ENCODE measurements at places on chromosomes 7 and 10. TPM values are rescaled to one million over a fixed set of nuclear protein-coding genes. Genes with fewer than 3 reads are reported as not detected.

Gene C10orf67
- not detected for total RNA-seq

Gene ERLIN1
- total RNA-seq, result 28.4 TPM

Gene STK31
- total RNA-seq, result 0.13 TPM

Gene C10orf105
- total RNA-seq, result not detected

Gene NME8
- total RNA-seq, result not detected

Gene CYP26C1
- total RNA-seq, result 0.77 TPM

Gene PKD1L1
- total RNA-seq, result 1.6 TPM

Gene SEMA3E
- 0.26 TPM for total RNA-seq

Gene OR2A42
- not detected for total RNA-seq

Gene PON3
- 0.13 TPM for total RNA-seq

Gene CUEDC2
- 30.6 TPM for total RNA-seq

Gene HKDC1
- total RNA-seq, result 0.13 TPM

Gene SPDYE16
- total RNA-seq, result not detected

Gene MMD2
- not detected for total RNA-seq

Gene CHAT
- not detected for total RNA-seq

Gene PPP1R9A
- total RNA-seq, result 9.6 TPM

Gene PAX4
- not detected for total RNA-seq

DNA sequence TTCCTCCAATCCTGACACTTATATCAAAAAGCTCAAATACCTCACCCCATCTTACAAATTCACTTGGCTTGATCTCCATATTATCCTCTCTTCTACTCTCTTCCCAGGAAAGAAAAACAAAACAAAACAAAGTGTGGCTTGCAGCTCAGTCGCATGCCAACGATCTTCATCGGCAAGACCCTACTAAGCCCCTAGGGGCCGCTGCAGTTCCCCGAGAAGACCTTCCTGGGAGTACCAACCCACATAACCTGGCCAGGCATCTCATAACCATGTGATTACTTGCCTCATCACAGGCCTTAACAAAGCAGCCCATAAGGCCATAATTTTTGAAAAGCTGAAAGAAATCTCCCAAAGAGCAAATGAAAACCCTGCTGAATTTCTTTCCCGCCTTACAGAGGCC lies 103.7 kb downstream of the ZNF92 start:
- no peak for DNase-seq

DNA sequence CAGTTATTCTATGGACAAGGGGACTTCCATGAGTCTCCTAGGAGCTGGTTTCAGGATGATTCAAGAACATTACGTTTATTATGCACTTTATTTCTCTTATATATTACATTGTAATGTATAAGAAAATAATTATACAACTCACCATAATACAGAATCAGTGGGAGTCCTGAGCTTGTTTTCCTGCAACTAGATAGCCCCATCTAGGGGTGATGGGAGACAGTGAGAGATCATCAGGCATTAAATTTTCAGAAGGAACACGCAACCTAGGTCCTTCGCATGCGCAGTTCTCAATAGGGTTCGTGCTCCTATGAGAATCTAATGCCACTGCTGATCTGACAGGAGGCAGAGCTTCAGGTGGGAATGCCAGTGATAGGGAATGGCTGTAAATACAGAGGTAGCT lies 137.9 kb downstream of the ANKRD30A start:
- DNase-seq, result no peak

- DNase-seq, result no peak
These were observed 119.5 kb downstream of the TRRAP start for GRCh38 chr7:98997846-98998245.

DNA sequence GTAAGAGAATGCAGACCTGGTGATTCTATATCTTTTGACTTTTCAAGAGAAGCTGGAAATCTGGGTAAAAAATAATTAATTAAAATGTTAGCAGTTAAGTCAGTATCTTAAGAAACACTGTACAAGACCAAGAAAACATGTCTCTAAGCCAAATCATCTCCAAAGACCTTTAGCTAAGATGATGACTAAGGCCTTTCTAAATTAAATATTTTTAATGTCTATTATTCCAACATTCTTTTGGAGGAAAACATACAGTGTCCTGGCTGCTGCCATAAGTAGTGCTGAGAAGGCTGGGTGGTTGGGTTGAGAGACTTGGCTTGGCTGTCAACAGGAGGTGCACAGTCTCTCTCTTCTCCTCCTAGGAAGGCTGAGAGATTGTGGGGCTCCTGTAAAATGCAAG lies 20.3 kb downstream of the STARD3NL start:
- no peak for DNase-seq

DNA sequence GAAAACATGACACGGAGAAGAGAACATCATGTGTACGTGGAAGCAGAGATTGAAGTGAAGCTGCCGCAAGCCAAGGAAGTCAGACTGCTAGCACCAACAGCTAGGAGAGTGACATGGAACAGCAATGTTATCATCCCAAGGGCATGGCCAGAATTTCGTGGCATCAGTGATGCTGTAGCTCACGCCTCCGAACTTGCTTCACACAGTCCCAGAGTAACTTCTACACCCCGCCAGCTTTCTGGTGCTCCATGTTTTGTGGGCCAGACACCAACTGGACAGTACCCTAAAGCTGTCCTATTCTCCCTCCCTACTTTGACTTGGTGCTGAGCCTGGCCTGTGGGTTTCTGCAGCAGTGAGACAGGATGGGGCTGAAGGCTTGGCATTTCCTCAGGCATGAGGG lies 33.0 kb upstream of the EMX2 start:
- no peak for DNase-seq

GRCh38 chr10:114172776-114173602 lies 1.0 kb downstream of the CCDC186 start:
- DNase-seq, result peak; percentile 2

DNA sequence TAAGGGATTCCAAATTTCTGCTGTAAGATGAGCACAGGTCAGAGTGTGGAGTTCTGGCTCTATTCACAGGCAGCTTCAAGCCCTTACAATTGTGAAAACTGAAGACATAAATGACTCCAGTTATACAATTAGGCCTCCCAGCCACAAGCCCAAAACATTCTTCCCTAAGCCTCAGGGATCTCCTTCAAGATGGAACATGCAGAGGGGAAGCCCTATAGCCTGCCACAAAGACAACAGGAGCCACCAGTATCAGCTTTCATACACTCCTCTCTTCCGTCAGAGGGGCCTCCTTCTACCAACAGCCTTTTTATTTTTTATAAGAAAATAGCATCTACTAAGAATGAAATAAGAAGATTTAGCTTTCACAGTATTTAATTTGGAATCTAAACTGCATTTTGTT lies 46.5 kb downstream of the DLD start:
- DNase-seq, result no peak

DNA sequence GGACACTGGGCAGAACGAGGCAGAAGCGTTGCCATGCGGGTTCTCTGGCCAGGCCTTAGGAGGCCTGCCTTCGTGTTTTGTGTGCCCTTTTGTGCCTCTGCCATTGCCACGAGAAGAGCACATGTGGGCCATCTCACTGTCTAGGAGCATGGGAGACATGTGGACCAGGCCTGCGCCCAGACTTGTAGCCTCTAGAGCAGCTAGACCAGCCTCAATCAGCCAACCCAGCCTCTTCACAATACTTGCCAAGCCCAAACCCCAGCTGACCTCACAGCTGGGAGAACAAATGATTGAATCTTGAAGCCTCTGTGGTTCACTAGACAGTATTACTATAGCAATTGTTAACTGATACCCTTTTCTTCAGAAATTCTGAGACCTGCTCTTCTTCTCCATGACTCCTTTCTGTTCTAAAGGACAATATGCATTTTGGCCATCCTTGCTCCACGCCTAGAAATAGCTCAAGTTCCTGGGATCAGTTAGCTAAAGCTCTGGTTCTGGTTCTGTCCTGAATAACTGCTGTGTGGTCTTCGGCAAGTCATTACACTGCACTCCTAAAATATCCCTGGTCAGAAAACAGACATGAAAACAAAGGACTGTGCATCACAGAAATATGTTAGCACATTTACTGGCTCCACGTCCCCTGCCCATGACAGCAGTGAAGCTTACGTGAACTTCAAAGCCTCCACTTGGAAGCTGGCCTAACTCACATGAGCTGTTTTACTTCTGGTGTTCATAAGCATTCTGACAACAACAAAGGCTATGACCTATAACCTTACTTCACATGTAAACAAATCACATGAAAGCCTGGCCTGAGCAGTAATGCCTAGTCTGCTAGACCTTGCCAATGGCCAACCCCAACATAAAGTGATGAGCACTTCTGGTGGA lies 72.3 kb upstream of the MKRN1 start:
- DNase-seq, result no peak

DNA sequence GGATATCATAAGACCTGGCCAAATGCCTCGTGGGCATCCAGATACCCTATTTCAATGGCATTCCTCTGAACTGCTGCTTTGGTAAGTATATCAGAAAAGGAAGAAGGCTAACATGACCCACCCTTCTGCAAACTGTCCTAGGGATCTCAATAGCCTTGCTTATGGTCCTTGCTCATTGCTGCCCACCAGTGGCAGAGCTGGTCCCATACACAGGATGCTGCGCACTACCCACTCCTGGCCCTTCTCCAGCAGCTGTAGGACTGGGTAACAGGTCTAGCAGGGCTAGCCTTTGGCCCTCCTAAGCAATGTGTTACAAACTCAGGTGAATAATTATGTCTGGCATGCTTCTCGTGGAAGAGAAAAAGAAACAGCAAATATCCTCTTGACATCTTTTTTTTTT lies 72.5 kb downstream of the C10orf90 start:
- DNase-seq, result no peak

DNA sequence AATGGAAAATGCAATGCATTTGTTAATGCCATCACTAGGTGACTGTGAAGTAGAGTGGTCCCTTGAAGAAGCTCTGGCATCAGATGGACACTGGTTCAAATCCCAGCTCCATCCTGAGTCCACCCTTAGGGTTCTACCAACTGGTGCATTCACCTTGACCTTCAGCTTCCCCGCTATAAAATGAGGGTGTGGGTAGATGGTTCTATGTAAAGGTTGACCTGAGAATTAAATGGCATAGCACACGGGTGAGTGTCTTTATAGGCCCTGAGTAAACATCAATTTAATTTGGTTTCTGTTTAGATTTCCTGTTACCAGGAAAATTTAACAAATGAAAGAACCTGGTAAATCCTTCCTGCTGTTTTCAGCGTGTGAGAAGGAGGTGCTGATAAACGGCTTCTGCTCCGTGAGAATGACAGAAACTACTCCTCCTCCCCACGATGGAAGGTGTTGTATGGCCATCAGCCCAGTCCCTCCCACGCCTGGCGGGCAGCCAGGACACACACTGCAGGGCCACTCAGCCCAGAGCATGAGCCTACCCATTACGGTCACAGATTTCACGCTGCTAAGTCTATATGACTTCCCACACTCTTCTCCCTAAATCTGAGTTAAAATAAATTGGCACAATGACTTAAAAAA lies 210.1 kb downstream of the TNS3 start:
- DNase-seq, result peak; percentile 63

- no peak for DNase-seq
These were observed 5.7 kb upstream of the GSTK1 start for GRCh38 chr7:143257501-143257900.

DNA sequence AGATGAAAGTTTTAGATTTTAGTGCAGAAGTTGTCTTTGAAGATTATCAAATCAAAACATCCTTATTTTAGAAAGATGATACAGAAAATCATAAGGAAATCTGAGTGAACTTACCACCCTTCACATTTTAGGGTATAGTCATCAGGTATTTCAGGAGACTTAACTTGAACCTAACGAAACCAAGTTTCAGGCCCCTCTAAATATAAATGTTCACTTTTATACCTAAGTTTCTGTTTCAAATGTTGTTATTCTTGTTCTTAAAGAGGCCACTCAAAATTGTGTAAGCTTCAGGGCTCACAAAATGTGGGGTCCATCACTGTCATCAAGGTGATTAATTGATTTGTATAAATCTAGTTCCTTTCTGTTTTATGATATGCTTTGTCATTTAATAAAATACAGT lies 216.2 kb downstream of the KIAA1217 start:
- DNase-seq, result no peak

DNA sequence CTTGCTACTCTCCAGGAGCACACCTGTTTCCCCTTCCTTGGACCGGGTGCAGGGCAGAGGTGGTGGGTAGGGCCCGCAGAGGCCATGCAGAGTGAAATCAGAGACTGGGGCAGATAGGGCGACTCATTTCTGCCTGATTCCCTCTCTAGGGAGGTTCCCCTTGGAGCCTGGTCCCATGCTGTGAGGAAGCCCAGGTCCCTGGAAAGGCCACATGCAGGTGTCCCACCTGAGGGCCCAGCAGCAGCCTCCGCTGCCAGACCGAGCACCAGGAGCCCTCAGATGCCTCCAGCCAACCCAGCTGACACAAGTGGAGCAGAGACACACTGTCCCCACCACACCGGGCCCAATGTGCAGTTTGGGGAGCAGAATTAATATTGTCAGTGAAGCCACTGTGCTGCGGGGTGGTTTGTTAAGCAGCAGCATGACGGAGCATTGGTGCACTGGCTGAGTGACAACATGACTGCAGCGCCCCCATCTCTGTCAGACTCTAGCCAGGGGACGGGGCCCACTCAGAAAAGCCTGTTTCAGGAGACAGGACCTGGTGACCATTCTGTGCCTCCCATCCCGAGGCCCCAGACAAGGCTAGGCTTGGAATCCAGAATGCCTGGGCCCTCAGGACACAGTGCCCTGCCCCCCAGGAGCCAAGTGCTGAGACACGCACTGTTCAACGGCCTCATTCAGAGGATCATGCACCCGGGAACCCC lies 30.4 kb upstream of the RET start:
- no peak for DNase-seq

DNA sequence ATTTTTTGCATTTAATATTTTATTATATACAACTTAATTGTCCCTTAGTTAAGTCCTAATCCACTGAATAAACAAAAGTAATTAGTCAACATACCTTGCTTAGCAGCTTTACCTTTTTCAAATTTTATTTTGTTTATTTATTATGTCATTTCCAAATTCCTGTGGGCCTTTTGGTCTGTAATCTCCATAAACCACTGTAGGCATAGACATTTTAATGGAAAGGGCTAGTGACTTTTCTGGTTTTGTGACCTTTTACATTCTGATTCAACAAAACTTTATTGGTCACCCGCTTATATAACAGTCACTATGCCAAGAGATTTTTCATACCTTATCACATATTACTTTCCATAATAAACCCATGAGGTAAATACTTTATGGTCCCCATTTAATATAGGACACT lies 181.3 kb upstream of the PRPS1L1 start:
- no peak for DNase-seq

GRCh38 chr10:124026589-124026939 lies 66.8 kb downstream of the CHST15 start:
- no peak for DNase-seq

GRCh38 chr7:113891828-113892227 lies 27.0 kb downstream of the PPP1R3A start:
- no peak for DNase-seq

- no peak for DNase-seq
These were observed 39.8 kb upstream of the SRGN start for GRCh38 chr10:69048103-69048502.

DNA sequence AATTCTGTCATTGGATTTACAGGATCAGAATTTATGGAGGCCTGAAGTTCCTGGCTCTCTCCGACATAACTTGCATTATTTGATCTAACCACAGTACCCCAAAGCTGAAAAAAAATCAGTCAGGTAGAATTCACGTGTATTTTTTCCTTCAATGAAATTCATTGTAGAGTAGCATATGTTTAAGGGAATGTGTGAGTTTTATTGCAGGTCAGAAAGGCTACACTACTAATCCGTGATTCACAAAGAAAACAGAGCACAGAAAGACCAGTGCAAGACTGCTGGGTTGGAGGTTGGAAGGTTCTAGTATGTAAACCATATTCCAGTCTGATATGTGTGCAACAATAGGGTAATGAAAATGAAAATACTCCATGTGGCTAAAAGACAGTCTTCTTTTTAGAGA lies 247.0 kb upstream of the FERD3L start:
- no peak for DNase-seq

Data from dermis microvascular lymphatic vessel endothelial cell (primary cell).